ENCODE measurements at places on chromosomes 5 and 9.

DNA sequence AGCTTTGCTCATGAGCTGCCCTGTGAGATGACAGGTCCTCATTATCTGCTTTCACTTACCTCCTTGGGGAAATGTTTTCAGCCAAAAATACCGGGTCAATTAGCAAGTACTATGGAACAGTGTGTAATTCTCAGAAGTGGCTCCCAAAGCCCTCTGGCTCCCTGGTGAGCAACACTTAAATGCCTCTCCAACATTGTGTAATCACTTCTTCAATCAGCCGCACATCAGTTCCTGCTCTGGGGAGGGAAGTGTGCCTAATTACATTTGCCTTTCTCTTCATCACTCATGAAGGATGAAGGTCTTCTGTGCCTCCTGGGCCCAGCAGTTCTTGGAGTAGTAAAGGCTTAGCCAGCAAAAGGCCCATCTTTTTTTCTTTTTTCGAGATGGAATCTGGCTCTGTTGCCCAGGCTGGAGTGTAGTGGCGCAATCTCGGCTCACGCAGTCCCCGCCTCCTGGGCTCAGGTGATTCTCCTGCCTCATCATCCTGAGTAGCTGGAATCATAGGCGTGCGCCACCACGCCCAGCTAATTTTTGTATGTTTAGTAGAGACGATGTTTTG is 23.1 kb downstream of the NIM1K start:
- DNase-seq, result no peak

DNA sequence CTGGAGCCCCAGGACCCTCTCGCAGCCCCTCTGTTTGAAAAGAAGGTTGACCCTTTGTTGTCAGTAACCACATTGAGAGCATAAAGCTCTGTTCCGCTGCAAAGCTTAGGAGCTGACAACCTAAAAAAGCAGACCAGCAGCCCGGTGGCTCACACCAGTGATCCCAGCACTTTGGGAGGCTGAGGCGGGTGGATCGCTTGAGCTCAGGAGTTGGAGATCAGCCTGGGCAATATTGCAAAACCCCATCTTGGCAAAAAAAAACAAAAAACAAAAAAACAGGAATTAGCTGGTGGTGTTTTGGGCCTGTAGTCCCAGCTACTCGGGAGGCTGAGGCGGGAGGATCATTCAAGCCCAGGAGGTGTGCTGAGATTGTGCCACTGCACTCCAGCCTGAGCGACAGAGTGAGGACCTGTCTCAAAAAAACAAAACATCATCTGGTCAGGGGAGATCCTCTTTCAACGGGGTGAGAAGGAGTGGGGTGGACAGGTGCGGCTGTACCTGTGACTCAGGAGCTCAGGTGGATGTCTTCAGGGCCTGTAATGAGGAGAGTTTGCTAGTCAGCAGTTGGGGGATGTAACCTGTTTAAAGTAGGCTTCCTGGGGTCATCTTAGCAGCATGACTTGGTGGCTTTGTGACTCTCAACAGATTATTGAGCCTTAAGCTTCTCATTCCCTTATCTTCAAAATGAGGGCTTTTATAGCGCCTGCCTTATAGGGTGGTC is 694 bp upstream of the REEP2 start:
- DNase-seq, result no peak

- no peak for DNase-seq
These were observed 20.7 kb downstream of the ACSL6 start for GRCh38 chr5:131990716-131991115.

DNA sequence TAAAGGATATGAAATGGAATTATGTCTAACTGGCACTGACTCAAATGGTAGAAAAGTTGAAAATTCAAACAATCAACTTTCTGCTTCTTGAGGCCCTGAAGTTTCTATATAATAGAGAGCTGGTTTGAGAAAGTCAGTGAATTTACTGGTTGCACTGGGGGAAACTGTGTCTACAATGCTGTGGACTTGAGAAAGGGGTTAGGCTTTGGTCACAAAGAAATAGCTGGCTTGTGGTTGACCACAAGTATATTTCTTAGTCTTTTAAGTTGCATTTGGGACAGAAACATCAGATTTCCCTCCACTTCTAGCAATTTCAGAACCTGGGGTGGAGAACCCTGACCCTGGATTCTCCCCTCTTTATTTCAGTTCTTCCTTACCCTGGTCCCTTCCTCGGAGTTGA is 192.6 kb upstream of the ACTBL2 start:
- no peak for DNase-seq

DNA sequence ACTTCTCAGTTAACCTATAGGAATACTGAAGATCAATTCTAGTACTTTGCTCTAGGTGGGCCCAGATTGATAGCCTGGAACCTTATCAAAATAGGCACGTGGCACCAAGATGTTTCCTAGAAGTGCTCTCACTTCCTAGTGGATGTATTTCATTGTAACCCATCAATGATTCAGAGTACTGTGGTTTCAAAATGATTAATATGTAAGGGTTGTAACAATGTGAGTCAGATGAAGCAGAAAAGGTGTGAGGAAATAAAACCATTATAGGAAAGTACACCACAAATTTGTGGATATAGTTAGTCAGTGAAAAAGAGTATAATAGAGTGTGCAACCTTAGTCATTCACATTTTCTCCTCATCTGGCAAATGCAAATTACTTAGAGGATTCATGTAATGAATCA is 177.3 kb upstream of the FST start:
- DNase-seq, result no peak

All from OCI-LY7 (cell line).